SK-N-SH treated with all-trans-retinoic acid at 6 μM for 48 hours (cell line): ENCODE measurements at places on chromosomes 3 and 15.
A peak's percentile ranks its signal among the peaks of the same experiment; 100 is the strongest.

DNA sequence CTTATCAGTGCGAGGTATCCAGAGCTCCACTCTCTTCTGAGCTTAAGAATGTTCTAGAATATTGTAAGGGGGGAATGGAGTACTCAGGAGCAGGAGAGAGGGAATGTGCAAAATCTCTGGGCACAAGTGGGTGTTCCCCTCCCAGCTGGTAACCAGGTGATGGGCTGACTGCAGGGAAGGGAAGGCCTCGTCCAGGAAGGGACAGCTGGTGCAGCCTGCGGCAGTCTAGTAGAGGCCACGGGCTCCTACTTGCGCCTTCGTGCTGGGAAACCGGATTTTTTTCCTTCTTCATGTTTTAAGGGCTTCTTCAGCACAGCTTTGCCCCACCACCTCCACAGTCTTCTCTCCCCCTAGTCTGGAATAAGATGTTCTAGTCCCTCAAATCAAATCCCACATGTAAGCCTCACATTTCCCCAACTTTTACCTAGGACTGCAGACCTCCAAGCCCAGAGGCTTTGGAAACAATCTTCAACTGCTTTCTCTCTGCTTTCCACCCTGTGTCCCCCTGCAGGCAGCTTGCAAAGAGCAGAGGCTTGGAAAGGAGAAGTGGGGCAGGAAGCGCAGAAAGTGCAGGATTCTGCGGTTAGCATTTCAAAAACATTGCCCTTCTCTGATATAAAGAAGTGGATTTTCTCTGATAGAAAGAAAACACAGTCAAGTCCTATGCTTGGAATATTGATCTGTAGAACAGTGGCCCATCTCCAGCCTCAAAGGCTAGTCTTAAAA, 11.9 kb upstream of the CGNL1 start:
- peak; percentile 55; the same call in 2 of the 3 replicates for ATAC-seq

GRCh38 chr3:5437783-5438323, 250.3 kb downstream of the EDEM1 start:
- no peak for ATAC-seq

- ATAC-seq: peak; percentile 49
Observed at GRCh38 chr15:40891810-40892446, 2.3 kb upstream of the VPS18 start.

DNA sequence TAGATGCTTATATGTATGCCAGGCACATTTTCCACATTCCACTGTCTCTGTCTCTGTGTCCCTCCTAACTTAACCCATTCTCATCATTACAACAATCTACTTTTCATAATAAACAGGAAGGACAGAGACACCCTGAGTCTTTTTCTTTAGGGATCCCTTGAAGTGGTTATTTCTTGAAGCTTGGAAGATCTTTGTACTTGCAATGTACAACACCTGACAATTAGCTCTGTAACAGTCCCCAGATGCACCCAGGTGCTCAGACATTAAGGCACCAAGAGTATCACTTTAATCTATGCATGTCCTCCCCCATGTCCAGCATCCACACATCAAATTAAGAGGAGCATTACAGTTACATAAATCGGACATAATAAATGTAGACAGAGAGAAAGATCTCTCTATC, 309.6 kb upstream of the KCNH8 start:
- no peak for ATAC-seq

DNA sequence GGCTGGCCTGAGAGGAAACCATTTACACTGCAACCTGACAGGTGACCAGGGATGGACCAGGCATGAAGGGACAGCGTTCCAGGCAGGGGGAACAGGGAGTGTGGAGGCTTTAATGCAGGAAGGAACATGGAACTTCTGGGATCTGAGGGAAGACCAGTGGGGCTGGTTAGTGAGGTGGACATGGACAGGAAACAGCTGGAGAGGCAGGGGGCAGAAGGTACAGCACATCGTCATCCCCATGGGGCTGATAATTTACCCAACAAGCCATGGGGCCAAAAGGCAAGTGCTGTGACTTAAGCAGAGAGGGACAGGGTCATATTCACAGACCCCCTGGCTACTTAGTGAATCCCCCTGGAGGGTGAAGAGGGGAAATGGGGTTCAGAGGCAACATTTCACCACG, 77.0 kb upstream of the LARS2 start:
- no peak for ATAC-seq

DNA sequence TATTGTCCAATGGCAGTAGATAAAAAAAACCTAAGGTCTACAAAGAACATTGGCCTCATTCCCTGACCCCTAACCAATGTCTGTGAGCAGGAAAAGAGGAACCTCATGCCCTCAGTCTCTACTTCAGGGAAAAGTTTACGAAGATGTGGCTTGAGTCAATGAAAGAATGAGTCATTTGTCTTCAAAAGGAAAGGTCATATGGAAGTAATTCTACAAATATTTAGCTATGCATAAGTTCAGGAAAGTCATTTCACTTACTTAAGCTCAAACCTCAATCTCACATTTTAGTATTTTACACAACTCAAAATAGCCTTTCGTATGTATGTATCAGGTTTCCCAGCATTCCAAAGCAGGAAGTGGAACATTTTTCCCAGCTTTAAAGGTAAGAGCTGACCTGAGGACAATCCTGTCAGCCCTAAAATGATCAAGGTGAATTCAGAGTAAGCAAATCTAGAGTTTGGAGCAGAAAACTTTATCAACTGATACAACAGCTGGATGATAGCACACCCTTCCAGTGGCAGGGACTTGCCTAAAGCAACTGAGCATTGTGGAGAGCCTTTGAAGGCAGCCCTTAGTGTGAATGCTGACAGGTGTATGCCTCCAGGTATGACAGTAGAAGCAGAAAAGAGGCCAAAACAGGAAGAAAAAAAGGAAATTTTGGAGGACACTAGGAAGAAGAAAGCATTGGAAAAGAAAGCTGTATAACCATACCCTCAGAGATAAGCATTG, 53.9 kb upstream of the ACKR4 start:
- ATAC-seq: peak; percentile 94

DNA sequence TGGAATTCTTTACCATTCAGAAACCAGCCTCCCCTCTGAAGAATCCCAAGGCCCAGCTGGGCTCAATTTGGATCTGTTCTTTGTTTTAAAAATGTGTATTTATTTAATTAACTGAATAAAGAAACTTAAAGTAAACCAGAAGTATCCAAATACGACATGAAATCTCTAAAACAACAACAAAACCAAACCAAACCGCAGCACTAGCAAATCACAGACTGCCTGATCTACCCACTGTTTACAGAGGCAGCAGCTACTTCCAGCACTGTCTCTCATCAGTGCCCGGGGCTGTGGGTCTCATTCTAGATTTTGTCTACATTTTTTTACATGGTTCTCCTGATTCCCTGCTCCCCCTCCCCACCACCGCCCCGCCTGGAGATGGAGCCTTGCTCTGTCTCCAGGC, 2.3 kb downstream of the FLNB start:
- ATAC-seq: no peak

GRCh38 chr3:160224256-160224655, 966 bp upstream of the C3orf80 start:
- ATAC-seq: no peak

DNA sequence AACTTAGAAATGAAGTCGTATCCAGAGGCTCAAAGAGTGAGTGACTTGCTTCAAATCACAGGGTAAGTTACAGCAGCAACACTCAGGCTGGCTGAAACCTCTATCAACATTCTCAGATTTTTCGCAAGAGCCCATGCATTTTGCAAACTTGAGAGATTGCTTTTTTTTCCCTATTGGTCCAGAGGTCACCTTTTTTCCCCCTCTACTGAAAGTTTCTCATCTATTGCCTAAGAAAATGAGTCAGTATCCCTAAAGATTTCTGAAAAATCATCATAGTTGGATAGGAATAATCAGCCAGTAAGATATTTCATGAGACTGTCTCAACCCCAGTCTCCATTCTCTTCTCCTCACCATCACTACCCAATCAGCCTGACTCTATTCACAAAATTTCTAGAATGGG, 410.6 kb downstream of the FOXP1 start:
- ATAC-seq: no peak

GRCh38 chr3:19347671-19348070, 199.4 kb downstream of the KCNH8 start:
- no peak for ATAC-seq

DNA sequence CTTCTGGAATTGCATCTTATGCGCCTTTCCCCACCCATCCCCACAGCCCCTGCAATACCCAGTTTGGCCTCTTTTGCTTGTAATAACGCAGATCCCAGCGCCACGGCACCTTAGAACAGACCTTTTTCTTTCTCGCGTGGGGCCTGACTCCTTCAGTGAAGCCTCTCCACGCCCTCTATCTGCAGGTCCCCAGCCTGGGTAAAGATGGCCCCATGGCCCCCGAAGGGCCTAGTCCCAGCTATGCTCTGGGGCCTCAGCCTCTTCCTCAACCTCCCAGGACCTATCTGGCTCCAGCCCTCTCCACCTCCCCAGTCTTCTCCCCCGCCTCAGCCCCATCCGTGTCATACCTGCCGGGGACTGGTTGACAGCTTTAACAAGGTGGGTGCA, 594 bp downstream of the CRELD1 start:
- peak; percentile 24 for ATAC-seq

- ATAC-seq: peak; percentile 26; the same call in 1 of the 3 replicates
Observed at GRCh38 chr15:61175024-61175423, 54.1 kb downstream of the RORA start.

DNA sequence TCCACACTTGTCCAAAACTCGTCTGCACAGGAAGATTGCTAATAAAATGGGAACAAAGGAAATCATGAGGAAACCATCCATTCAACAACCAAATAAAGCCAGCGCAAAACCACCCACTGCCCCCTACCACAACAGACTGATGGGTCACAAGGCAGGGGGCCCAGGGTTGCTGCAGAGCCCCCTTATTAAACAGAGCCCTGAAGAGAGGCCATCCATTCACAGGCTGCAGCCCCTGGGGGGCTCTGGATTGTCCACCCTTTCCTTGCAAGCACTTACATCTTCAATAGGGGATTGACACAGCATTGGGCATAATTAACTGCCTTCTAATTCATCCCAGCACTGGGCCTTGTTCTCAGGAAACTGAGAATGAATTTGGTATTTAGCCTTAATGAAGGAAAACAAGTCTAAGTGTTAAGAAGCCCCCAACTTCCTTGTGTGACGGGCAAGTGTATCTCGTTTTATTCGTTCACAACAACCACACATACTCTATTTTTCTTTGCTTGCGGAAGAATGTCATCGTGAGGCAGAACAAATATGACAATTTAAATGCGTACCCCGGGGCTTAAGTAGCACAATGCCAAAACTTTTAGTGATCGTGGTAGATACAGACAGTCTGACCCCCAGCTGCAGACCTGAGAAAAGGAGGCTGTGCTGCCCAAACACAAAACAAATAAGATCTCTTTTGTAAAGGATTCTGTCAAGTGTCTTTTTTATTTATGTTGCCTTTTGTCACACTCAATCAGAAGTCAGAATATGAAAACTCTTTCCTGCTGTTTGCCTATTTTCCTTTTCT, 144.0 kb downstream of the SEMA6D start:
- no peak for ATAC-seq

GRCh38 chr3:155912579-155913190, 42.2 kb downstream of the GMPS start:
- ATAC-seq: peak; percentile 75

DNA sequence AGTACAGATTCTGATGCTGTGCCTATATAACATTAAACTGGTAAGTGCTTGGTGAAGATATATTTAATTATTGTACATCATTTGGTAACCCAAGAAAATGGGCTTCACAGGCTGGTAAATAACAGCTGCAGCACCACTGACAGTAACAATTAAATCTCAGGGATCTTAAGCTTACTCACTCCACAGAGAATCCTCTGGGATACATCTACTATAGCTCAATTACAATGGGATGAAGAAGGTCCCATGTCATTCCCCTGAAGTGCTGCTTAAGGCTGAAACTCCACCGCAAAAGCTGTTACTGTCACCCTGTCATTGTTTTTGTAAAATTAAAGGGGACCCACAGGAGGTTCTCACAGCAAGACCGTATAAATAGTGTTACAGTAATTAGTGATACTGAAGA, 153.0 kb downstream of the IMPG2 start:
- ATAC-seq: no peak

- no peak for ATAC-seq
Observed at GRCh38 chr3:64627471-64628321, 60.1 kb downstream of the ADAMTS9 start.

GRCh38 chr15:59104602-59104911, 389 bp upstream of the CCNB2 start:
- ATAC-seq: peak; percentile 14; the same call in 2 of the 3 replicates

DNA sequence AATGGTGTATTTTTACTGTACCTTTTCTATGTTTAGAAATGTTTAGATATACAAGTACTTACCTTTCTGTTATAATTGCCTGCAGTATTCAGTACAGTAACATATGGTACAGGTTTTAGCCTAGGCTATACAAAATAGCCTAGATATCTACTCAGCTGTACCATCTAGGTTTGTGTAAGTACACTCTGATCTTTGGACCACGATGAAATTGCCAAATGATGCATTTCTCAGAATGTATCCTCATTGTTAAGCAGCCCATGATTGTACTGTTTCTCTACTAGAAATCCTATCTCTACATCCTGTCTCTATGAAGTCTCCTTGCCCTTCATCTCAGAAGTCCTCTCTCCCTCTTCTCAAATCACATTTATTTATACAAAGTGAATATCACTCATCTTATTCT, 32.8 kb upstream of the ZCWPW2 start:
- ATAC-seq: no peak

DNA sequence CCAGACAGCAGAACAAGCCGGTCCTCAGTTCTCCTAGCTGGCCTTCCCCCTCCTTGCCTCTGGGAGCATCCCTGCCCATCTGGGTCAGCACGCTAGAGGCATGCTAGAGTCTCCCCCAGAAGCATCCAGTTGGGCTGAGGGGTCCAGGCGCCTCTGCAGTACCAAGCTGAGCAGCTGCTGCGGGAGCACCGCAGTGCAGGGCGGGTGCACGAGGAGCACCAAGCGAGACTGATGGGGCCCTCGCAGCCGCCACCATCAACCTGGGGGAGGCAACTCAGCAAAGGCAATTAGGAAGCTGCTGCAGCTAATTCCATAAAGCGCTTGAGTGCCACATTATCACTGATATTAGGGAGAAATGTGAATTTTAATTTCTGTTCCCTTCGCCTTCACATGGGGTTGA, 12.4 kb downstream of the CACNA2D3 start:
- no peak for ATAC-seq

DNA sequence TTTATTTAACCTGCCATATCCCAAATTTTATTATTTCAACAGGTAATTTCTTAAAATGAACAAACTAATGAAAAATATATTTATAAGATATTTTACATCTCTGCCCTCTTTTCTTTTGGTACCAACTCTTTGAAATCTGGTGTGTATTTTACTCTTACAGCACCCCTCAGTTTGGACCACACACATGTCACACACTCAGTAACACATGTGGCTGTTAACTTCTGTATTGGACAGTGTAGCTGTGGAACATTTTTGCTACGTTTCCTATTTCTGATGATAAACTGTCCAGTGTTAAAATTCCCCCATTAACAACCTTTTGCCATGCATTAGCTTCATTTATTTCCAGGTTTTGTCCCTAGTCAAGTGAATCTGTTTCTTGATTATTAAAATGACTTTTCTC, 250.6 kb downstream of the NFKBIZ start:
- no peak for ATAC-seq

DNA sequence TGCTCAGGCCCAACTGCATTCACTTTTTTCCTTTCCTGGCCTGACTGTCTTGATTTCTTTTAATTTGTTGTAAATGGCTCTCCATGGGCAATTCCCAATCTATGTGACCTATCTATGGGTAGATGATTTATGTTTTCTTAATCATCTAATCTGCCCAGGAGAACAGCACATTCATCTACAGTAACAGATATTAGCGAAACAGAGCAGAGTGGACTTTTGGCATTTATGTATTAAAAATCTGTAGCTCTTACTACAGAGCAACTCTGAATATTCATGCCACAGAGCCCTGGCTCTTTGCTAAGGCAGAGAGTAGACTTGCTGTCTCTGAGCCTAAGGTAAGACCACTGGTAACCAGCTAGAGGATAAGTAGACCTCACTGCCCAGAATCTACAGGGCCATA, 674.9 kb upstream of the ADAMTS9 start:
- no peak for ATAC-seq
